ENCODE measurements at places on chromosomes 12 and 14.

GRCh38 chr14:35342489-35343010 is 50.4 kb downstream of the PSMA6 start:
- DNase-seq, result no peak

- no peak for DNase-seq
Measured at GRCh38 chr14:37179896-37180502, 7.6 kb upstream of the SLC25A21 start.

- peak; percentile 71 for DNase-seq
Measured at GRCh38 chr12:123126294-123127181, 24.4 kb downstream of the PITPNM2 start.

DNA sequence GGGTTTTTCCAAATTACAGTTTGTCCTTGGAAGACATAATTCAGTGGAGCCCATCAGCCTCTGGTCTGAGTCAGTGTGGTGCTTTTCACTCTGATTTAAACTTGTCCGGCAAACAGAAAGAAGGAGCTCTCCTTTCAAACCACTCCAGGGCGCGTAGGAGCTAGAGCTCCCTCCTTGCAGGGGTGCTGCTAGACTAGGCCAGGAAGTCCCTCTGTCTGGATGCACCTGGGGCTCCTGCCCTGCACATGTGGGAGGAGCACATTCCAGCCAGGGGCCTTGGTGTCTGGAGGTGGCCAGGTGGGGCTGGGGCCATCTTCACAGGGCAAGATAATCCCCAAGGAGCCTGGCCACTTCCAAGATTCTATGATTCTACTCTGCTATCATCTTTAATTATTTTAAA is 3.1 kb downstream of the SERPINA3 start:
- no peak for DNase-seq

GRCh38 chr12:116600959-116601918 is 42.1 kb downstream of the MAP1LC3B2 start:
- peak; percentile 75 for DNase-seq
